ENCODE measurements at places on chromosomes 2 and 18.
A peak's percentile ranks its signal among the peaks of the same experiment; 100 is the strongest.

GRCh38 chr2:86439879-86440630 is 1.1 kb upstream of the KDM3A start:
- DNase-seq, result no peak

DNA sequence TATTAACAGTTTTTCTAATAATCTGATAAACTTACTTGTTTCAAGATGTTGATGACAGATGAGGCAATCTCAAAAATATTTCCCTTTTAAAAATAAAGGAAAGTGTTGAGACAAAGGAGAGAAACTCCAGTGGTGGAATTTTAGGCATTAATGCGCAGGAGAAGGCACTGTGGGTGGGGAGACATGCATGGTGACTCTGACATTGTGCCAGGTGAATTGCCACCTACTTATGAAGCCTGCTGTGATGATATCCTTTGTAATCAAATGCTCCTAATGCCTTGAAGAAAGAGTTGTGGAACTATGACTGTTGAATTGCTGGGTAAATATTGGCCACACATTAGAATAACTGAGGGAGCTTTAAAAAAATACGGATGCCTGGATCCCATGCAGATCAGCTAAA is 101.4 kb downstream of the PLA2R1 start:
- no peak for DNase-seq

DNA sequence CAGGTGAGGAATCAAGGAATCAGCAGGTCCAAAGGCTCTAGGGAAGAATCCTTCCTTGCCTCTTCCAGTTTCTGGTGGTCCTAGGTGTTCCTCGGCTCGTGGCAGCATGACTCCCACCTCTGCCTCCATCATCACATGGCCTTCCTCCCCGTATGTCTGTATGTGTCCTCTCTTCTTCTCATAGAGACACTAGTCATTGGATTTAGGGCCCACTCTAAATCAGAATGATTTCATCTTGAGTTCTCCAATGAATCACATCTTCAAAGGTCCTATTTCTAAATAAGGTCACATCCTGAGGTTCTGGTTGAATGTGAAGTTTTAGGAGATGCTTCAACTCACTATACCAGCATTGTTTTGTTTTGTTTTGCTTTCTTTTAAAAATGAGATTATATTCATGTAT is 11.1 kb upstream of the AGFG1 start:
- DNase-seq, result no peak

- DNase-seq, result no peak
Observed at GRCh38 chr18:34358923-34359322, 134.2 kb upstream of the NOL4 start.

- DNase-seq, result peak; percentile 94
Observed at GRCh38 chr2:218406949-218407618, 7.4 kb downstream of the CTDSP1 start.

- peak; percentile 38 for DNase-seq
Observed at GRCh38 chr18:79615586-79615985, 64.0 kb upstream of the CTDP1 start.

DNA sequence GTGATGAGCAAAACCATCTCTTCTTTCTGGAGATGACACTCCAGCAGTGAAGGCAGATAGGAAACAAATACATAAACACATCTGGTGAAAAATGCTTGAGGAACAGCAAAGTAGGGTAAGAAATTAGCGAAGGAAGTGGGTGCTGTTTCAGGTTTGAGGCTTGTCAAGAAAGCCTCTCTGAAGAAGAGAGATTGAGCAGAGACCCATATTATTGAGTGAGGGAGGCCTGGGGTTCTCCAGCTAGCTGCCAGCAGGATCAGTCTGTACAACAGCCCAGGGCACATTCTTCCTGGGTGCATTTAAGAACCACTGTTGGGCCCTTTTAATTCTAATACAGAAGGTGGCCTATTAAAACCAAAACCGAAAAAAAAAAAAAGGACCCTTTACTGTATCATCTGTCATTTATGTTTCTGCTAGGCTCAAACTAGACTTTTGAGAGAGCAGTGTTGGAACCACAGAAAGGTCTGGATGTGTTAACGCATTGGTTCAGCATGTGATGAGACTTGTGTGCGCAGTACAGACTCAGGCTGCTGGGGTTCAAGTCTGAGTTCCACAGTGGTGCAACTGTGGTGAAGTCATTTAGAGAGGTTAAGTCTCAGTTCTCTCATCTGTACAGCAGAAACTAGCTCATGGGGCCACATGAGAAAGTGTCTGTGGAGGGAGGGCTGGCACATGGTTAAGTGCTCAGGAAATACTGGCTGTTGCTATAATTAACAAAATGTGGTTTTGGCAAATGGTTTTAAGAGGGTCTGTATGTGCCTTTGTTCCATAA is 28.9 kb downstream of the MGAT5 start:
- DNase-seq, result no peak

DNA sequence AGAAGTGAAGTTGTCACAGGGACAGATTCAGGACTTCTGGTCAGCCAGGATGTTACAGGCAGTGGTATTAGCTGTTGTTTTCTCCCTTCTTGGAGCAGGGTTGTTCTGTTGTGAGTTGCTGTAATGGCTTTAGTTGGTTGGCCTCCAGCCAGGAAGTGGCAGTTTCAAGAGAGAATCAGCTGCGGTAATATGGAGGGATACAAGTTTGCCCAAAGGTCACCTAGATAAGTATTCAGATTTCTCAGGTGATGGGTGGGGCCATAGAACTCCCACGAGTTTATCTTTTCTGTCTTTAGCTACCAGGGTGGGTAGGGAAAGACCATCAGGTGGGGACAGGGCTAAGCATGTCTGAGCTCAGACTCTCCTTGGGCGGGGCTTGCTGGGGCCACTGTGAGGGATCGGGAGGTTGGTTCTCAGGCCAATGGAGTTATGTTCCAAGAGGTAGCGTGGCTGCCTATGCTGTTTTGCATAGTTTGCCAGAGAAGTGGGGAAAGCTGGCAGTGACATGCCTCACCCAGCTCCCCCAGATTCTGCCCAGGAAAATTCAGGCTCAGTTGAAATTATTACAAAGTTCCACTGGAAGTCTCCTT is 640.4 kb upstream of the CHAC2 start:
- DNase-seq, result no peak

DNA sequence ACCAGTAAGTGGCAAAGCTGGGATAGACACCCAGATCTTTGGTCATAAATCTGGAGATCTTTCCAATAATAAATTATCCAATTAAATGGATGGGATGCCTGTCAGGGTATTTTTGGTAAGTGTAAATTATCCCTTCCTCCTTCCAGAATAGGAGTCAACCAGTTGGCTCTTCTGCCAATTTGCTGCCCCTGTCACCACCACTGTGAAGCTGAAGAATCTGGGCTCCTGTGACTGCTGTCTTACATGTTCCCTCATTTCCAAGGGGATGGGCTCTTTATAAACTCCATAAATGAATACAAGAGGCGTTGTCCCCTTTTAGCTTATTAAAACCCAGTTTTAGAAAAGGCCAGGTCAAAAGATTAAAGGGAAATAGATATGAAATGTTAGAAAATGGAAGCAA is 17.8 kb upstream of the BMP10 start:
- DNase-seq, result no peak
